Stimulated activated CD8-positive, alpha-beta memory T cell treated with anti-CD3 and anti-CD28 coated beads, Interleukin-2, amount 100 ng/mL, for 1 hour (primary cell): ENCODE measurements at places on chromosomes 7 and 10.

DNA sequence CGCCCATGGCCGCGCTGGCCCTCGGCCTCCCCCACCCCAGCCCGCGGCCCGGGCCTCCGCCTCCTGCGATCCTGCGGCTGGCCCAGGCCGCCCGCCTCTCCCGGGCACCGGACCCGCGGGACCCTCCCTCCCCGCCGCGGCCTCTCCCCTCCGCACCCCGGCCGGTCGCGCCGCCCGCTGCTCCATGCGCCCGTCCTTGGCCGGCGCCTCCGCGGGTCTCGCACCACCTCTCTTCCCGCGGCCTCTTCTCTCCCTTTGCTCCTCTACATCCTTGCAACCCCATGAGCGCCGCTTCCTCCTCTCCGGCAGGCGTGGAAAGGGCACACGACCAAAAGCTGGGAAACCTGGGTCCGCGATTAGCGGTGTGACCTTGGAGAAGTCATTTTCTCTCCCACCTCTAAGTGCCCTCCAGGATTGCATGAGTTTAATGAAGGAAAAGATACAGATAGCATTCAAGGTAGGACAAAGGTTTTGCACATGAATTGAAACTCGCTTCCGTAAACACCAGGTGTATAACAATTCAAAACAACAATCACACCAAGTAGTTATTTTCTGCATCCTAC lies 448 bp upstream of the SRPK2 start:
- DNase-seq, result no peak

DNA sequence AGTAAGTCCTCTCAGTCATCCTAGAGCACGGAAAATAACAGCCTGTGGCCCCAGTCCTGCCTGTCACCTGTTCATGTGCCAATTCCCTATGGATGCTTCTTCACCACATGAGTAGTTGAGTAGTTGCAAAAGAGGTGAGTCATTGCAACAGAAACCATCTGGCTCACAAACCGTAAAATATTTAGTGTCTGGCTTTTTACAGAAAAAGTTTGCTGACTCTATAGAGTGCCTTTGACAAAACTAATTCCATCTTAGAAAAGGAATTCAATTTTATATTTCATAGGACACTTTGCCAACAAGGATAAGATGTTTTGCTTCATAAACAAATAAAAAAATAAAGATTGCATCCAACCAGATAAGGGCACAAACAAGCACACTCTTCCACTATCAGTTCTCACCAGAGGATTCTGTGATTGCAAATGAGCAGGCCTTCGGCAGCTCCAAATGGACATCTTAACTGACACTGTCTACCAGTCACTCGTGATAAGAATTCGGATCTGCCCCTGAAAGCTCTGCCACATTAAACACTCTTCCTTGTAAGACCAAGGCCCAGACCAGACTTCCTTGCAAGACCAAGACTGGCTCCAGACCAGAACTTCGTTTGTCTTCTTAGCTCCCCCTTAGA lies 242.7 kb upstream of the SEMA3C start:
- DNase-seq, result no peak

- no peak for DNase-seq
Measured at GRCh38 chr10:32084185-32084851, 28.1 kb upstream of the KIF5B start.

DNA sequence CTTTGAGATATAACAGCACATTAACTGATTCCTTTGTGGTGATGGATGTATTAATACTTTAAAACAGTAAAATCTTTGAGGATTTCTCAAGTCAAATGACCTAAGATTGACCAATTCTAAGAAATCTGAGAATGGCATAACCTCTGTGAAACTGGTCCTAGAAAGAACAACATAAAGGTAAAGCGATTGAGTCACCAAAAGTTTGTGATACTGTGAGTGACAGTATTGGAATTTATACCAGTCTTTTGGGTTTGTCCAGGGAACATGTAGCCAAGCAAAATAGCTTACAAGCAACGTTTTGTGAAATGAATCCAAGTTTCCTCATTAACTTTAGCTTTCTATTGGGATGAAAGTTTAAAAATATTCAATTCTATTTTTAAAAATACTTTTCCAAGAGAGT lies 157.4 kb upstream of the TMEM196 start:
- DNase-seq, result no peak

DNA sequence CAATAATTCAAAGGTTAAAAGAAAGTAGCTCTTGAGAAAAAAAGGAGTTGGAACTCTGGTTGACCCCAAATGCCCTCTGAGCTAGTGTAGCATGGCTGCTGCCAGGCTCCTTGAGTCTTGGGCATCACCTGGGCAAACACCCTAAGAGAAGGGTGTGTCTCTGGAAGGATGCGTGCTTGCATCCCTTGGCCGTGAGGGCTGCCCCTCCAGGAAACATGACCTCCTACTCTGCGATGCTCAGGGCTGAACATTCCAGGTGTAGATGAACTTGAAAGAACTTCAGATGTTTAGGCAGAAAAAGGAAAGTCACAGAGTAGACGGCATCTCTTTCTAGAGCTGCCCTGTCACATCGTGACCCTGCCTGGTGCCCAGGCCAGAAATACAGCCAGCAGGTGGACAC lies 189.4 kb upstream of the TCERG1L start:
- no peak for DNase-seq

DNA sequence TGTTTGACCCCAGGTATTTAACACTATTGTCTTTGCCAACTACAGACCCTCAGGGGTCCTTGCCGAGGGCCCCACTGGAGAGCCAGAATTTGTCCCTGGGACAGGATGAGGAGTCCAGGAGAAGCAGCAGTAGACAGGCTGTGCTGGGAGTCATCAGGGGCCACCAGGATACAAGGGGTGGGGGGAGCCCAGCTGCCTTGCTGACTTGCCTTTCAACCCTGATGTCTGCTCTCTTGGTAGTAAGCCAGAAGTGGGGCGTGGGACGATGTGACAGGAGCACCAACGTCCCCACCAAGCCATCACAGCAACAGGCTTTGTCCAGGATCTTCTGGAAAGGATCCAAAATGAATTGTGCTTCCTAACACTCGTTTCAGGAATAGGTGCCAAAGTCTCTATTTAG lies 62.4 kb upstream of the CDCA7L start:
- no peak for DNase-seq

DNA sequence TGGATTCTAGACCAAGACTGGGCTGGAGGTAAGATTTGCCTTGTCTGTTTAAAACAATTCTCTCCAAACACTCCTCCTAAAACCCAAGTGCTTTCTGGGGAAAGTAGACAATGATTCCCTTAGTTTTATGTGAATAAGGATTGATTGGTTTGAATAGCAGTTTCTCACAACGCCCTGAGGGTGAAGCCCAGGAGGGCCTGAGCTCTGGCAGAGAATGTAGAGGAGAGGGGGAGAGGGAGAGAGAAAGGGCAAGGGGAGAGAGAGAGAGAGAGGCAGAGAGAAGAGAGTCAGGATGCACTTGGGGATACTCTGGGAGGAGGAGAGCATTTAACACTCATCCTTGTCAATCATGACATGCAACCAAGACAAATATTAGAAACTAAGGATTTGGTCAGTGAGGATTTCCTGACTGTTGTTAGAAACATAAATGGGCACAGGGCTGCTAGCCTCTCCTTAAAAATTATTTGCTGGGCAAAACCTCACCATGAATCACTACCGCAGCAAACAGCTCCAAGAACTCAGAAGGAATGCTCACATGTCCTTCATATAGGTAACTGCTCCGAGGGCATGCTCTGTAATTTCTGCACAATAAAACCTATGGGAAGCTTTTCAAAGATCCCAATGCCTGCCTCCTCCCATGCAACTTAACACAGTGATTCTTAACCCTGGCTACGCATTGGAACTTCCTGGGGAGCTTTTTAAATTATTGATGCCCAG lies 55.2 kb upstream of the RAPGEF5 start:
- DNase-seq, result no peak

DNA sequence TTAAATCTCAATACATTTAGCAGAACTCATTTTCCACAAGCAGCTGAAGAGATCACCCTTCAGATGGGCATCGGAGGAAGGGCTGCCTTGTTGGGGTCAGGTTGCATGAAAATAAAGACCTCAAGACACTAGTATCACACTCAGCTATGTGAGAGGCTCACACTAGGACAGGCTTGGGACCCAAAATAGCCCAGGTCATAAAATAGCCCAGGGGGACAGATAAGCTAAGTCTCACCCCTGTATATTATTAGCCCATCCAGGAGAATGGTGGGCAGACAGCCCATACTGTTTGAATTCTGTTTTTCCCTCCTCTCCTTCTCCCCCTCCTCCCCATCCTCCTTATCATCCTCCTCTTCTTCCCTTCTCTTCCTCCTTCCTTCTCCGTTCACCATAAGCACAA lies 415.1 kb upstream of the C7orf33 start:
- no peak for DNase-seq

DNA sequence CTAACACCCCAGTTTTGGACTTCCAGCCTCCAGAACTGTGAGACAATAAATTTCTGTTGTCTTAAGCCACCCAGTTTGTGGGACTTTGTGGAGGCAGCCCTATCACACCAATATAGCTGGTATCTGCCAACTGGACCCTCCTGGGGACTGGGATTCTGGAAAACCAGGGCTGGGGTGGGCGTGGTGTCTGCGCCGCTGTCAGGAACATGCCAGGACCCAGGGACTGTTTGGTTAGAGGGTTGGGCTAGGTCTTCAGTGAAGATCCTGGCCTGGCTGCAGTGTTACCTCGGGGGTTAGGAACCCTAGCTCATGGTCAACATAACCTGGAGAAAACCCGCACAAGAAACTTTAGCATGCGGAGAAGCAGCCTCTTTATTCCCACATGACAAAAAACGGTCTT lies 42.6 kb downstream of the PNLIPRP2 start:
- no peak for DNase-seq

DNA sequence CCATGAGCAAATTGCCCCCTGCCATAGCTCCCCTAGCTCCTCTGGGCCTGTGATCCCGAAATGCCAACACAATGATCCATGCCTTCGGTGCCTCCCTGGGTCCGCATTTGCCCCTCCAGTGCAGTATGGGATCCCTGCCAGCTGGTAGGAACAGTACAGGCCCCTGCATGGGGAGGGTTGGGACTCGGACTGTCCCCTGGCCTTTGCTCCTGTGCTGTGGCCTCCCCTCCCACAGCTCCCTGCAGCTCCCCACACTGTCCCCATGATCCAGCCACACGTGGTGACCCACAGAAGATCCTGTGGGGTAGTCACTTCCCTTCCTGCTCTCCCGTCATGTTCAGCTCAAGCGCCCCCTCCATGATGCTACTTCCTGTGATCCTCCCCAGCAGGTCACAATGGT lies 140.3 kb downstream of the MAPK8 start:
- DNase-seq, result no peak

- DNase-seq, result no peak
Measured at GRCh38 chr10:78449554-78449953, 415.9 kb downstream of the RPS24 start.

GRCh38 chr7:55770778-55771177 lies 91.8 kb downstream of the SEPTIN14 start:
- no peak for DNase-seq

DNA sequence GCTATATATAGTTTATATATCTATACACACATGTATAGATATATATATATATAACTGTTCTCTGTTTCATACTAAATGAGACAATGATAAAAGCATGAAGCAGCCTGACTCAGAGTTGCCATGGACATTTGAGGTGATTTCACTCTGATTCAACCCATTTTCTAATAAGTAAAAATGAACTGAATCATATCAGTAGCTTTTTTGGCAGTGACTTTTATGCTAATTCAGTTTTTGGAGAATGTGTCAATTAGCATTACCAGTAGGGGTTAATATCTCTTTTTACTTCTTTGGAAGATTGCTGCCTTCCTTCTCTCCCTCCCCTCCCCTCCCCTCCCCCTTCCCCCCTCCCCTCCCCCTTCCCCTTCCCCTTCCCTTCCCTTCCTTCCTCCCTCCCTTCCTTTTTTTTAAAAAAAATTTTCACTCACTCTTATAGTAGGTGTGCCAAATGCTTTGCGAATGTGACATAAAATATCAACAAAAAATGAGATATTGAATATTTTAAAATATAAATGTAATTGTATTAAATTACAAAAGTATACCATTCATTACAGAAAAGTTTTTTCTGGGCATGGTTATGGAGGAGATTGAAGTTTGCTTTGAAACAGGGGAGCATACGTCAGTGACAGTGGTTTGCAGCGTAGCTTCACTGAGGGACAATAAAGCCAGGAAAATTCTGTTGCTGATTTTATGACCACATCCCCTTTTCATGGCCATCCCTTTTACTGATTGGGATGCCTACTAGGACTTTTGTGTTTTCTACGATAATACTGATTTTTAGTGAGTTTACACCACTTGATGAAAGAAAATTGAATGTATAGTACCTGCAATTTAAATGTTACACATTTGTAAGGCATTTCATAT lies 64.0 kb upstream of the KLF6 start:
- no peak for DNase-seq

GRCh38 chr10:72932259-72933015 lies 22.2 kb downstream of the PLA2G12B start:
- DNase-seq, result no peak

GRCh38 chr7:159155410-159155809 lies 10.7 kb upstream of the VIPR2 start:
- DNase-seq, result no peak

DNA sequence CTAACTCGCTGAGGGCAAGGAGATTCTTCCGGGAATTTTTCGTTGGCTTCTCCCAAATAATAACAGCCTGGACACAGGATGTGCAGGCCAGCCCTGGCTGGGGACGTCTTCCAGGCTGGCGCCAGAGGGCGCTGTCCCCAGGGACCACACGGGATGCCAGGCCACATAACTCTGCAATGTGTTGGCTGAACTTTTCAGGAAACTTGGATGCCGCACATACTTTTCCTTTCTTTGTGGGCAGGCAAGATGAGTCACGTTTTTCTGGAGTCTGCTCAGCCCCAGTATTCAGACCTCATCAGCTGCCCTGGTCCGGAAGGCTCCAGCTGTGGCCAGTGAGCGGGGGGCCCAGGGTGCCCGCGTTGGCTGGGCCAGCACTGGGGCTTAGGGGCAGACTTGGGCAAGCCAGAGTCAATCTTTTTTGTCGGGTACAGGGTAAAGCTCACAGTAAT lies 122.7 kb downstream of the PRKAG2 start:
- no peak for DNase-seq

GRCh38 chr7:44618753-44619152 lies 12.3 kb downstream of the OGDH start:
- DNase-seq, result no peak

DNA sequence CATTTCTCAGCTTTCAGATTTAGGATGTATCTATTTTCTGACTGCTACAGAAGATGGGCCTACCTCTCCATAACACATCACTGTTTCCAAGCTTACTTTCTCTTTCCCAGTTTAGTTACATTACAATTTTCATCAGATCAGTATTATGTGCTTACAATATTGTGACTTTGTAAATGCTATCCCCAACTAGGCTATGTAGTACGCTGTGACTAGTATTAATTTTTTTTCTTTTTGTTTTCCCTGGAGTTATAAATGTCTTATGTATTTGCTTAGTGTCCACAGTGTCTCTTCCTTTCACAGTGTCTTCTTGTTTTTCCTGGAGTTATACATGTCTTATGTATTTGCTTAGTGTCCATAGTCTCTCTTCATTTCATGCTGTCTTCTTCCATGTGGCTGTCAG lies 188.9 kb downstream of the PTPRN2 start:
- no peak for DNase-seq
